Cerebellar cortex (tissue), 1 donor: ENCODE measurements at places on chromosomes 7 and 10.
A peak's percentile ranks its signal among the peaks of the same experiment; 100 is the strongest.

DNA sequence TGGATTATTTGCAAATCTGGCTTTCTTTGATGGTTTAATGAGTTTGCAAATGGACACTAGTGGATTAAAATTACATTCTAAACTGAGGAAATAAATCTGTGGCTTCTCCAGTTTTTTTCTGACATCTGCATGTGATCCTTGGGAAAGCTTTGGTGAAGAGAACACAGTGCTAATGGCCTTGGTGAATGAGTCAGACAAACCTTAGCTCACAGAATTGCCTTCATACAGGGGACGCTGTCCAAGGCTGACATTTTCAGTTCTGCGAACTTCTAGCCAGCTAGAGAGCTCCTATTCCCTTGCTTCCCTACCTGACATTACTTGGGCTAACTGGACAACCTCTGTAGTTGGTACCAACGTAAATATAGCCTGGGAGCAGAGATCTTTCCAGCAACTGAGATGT is 21.2 kb downstream of the BMPER start:
- no peak for DNase-seq

DNA sequence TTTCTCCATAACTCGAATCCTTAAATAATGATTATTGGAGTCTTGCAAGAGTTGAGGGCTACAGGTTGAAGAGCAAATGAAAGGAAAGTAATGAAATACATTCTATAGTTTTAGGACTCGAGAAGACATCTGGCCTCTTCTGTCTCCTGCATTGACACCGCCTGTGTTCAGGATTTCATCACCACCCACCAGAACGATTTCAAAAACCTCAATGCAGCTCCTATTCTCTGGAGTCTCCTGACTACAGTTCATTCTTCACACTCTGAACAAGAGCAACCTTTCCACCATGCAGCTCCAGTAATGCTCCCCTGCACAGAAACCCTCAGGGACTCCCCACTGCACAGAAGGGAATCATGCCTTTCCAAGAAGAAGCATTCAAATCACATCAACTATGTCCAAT is 5.5 kb downstream of the IL15RA start:
- no peak for DNase-seq

DNA sequence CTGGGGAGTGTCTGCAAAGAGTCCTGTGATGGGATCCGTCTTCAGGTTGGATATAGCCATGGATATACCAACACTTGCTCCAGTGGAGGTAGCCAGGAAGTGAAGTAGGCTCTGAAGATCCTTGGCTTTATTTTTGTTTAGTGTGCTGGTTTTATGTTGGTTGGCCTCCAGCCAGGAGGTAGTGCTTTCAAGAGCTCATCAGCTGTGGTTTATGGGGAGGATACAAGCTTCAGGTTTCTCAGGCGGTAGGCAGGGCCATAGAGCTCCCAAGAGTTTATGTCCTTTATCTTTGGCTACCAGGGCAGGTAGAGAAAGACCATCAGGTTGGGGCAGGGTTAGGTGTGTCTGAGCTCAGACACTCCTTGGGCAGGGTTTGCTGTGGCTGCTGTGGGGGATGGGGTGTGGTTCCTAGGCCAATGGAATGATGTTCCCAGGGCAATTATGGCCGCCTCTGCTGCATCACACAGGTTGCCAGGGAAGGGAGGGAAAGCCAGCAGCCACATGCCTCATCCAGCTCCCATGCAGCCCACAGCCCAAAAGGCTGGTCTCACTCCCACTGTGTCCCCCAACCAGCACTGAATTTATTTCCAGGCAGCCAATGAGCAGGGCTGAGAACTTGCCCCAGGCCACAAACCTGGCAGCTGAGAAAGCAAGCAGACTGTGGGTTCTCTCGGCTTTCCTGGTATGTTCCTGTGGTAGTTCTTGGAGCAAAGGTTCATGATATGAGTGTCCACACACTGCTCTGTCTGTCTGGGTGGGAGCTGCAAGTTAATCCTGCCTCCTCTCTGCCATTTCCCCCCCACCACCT is 67.0 kb upstream of the PRLHR start:
- no peak for DNase-seq

DNA sequence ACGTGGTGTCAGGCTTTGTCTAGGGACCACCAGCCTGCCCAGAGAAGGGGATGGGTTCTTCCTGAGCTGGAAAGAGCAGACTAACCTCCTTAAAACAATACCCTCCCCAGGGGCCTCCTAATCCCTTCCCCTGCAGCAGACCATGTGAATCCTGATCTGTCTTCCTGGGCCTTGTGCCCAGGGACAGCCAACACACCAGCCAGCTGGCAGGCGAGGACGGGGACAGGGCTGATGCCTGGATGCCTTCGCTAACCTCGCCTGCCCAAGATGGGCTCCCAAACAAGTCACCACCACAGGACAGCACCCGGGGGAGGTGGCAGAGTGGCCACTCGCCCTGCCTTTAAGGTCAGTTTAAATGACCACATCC is 17.6 kb downstream of the PODXL start:
- DNase-seq = peak; percentile 42

DNA sequence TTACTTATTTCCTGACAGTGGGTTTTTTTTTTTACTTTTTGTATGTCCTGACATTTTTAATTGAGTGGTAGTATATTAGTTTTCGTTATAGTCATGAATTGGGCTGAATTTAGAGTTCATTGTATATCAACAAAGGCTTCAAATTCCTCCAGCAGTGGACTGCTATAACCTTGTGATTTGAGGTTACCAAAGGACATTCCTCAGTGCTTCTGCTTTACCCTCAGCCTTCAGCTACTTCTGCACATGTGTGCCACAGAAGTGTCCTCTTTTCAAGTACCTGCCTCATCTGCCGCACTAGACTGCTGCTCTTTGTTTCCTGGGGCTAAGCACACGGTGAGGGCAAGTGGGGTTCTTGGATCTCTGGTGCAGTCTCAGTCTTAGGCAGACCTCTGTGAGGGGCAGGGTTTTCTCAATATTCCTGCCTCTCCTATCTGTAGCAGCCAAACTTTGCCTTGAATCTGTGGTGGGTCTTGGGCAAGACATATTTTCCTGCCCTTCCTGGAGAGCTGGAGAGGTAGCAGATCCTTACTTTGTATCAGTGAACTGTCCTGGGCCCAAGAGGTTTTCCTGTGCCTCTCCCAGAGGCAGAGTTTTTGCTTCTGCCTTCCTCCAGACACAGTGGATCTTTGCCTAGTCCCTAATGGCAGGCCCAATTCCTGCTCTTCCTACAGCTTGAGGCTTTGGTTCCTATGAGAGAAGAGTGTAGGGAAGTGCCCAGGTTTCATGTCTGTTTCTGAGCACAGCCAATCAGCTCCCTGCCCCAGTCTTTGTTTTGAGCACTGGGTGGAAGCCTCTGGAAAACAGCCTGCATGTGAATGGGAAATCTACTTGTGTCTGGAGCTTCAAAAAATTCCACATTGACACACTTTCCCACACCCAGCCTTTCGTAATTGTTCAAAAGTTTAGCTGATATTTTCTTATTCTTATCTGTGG is 39.0 kb upstream of the STRIP2 start:
- no peak for DNase-seq

- DNase-seq = no peak
These were observed 309.4 kb upstream of the ZNF32 start for GRCh38 chr10:43958071-43958432.

DNA sequence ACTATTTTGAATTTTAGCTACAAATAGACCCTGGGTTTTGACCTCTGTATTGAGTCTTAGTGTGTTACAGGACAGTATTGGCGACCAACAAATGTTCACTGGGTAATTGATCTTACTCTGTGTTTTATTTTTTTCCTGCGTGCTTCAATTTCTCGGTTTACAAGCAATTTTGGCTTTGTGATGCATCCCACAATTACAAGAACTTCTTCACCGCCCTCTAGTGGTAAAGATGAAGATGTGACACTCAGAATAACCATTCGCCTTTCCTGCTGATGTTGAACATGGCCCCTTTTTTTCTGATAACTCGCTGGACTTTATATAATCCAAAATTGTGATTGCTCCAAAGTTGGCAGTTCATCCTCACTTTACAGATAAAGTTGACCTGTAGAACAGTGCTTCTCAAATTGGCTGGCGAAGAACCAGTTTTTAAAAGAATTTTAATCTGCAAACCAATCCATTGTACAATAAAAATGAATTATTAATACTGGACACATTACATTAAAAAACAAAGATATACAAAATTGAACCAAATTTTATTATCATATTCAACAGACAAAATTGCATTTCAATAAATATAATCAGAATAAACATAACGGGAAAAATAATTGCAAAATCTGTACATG is 20.2 kb upstream of the SMC3 start:
- DNase-seq = peak; percentile 89

- DNase-seq = no peak
These were observed 393 bp upstream of the ARHGAP19 start for GRCh38 chr10:97292862-97293198.

GRCh38 chr10:74332398-74332797 is 181.4 kb downstream of the ADK start:
- DNase-seq = peak; percentile 52

DNA sequence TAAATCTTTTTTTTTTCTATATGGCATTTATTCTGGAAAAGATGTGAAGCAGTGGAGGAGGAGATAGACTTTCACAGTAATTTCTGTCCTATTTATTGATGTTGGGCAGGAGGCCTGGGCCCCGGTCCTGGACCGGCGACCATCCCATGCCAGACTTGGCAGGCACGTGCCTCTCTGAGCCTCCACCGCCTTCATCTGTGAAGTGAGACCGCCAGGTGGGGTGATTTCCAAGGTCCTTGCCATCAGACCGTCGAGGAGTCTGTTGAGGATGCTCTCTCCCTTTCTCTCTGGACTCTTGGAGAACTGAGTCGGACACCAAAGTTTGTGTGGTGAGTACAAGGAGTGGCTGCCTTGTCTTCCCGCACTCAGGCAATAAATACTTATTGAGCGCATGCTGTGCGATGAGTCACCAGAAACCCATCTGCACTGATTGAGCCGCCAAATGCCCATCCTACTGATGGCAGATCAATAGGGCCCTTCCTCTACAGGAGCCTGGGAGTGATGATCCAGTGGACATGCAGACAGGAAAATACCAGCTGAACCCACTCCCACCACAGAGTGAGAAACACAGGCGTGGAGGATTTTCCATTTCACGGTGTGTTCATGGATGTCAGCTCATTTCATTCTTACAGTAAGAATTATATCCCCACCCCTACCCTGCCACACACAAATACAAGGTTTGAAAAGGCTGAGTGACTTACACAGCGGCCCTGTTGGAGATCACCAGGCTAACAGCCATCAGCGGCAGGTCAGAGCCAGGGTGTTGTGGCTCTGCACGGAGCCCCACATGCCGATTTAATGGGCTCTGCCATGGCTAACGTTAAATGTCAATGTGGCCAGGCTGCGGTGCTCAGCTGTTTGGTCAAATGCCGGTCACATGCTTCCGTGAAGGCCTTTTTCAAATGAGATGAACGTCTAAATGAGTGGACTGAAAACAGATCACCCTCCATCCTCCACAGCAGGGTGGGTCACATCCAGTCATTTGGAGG is 11.5 kb upstream of the PRKAG2 start:
- DNase-seq = no peak

DNA sequence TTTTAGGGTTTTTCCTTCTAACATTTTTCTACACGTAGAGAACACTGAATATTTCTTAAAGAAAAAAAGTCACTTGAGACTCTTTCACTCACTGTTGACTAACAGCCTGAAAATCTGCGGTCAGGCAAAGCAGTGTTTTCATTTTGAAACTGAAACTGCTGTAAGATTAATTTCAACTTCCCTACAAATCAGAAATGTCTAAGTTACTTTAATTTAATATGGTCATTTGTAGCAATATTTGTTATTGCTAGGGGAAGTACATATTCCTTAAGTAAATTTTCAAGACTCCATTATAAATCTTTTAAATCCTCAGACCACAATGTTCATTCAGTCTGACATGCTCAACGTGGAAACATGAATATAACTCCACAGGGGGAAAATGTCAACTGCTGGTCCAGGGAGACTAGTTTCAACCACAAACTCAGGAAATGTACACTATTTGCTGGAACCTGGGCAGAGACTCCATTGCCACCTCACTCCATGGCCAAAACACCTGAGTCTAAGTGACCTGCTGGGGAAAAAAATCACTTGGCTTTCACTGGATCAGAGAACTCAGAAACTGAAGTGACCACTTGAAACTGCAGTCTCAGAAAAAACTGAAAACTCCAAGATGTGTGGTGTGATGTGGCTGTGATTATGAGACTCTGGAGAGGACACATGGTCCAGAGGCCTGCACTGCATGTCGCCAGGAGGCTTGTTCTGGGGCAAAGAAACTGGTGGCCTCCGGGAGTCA is 161.2 kb downstream of the TAX1BP1 start:
- DNase-seq = no peak
